Activated T-cell treated with anti-CD3 and anti-CD28 coated beads, Interleukin-2, amount 50 U/mL, for 4 hours (primary cell): ENCODE measurements at places on chromosomes 5 and 9. TPM values are rescaled to one million over a fixed set of nuclear protein-coding genes. Genes with fewer than 3 reads are reported as not detected.

RCL1 gene
- total RNA-seq = 63.4 TPM

CER1 gene
- total RNA-seq = not detected

PCDHGA5 gene
- total RNA-seq = 0.08 TPM

PPP1R26 gene
- total RNA-seq = 2.4 TPM

GRCh38 chr9:107751567-107752210, 262.1 kb upstream of the KLF4 start:
- DNase-seq = no peak

DNA sequence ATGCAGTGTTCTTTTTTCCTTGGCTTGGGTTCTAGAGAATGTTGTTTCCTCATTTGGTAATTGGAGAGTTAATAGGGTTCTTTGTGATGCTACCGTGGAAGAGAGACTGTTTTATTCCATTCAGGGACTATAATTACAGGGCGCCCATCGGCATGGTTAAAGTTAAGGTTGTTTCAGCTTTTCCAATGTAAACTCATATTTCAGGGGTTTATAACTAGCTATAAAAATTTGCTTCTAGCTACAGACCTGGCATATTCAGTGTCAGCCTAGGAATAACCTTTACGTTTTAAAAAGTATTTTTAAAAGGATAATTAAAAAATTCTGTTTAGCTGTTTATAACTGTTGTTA, 99.1 kb downstream of the AOPEP start:
- DNase-seq = no peak

DNA sequence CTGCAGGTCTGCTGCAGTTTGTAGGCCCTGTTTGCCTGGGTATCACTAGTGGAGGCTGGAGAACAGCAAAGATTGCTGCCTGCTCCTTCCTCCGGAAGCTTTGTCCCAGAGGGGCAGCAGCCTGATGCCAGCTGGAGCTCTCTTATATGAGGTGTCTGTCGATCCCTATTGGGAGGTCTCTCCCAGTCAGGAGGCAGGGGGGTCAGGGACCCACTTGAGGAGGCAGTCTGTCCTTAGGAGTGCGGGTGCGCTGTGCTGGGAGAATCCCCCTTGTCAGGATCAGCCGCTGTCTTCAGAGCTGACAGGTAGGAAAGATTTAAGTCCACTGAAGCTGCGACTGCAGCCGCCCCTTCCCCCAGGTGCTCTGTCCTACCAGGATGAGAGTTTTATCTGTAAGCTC, 64.9 kb downstream of the CCDC171 start:
- no peak for DNase-seq

- no peak for DNase-seq
Measured at GRCh38 chr9:93093877-93094657, 1.9 kb upstream of the CARD19 start.

DNA sequence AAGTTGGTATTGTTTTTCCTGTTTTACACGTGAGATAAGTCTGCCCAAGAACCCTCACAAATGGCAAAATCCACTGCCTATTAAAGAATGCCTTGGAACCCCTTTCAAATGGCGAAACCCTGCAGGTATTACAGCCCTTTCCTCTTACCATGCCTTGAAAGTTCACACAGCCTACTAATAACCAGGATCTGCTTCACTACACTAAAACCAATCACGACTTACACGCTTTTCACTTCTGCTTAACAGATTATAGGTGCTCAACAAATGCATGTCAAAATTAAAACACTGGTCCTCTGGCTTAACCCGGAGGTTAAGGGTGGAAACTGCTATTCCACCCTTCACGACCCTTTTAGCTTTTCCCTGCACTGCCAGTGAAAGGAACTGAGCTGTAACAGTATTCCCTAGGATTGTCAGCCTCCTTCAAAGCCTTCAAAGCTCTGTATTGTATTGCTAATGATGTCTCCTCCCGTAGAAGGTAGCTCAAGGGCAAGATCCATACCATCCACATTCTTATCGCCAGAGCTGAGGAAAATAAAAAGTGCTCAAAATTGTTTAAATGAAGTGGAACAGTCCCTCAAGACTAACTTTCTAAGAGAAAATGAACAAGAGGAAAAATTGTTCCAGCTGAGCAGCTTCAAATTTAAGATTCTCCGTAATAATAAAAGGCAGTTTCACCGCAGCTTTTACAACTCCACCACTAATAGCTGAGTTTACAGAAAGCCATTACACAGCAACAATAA, 997 bp downstream of the AUH start:
- DNase-seq = no peak

DNA sequence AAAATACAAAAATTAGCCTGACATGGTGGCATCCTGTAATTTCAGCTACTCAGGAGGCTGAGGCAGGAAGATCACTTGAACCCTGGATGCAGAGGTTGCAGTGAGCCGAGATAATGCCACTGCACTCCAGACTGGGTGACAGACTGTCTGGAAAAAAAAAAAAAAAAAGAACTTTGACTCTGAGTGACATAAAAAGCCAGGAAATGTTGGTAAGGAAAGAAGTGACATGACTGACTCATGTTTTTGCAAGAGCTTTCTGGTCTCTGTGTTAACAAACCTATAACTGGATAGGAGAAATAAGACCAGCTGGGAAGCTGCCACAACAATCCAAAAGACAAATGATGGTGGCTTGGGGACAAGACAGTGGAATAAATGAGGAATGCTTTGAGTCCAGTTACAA, 272.1 kb downstream of the HINT1 start:
- DNase-seq = no peak

GRCh38 chr5:1111241-1111726, 579 bp downstream of the SLC12A7 start:
- DNase-seq = no peak

GRCh38 chr9:115606838-115607237, 488.9 kb upstream of the TNC start:
- no peak for DNase-seq

DNA sequence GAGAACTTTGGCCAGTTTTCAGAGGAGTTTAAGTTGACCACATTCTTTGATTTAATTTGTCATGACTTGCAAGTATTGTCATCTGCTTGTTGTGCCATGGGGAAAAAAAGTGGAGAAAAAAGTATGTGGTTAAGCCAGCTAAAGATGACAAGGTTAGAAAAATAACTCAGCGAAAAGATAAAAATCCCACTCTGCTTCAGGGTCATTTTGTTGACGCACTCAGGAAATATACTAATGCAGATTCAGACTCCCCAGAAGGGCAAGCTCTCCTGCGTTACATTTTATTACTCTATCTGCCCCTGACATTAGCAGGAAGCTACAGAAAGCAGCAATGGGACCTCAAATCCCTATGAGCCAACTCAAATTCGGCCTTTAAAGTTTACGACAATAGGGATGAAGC, 27.6 kb upstream of the TESK1 start:
- DNase-seq = no peak

- DNase-seq = no peak
Measured at GRCh38 chr5:88674356-88675167, 208.4 kb downstream of the MEF2C start.
